GM13977 (cell line): ENCODE measurements at places on chromosomes 1 and 21.

DNA sequence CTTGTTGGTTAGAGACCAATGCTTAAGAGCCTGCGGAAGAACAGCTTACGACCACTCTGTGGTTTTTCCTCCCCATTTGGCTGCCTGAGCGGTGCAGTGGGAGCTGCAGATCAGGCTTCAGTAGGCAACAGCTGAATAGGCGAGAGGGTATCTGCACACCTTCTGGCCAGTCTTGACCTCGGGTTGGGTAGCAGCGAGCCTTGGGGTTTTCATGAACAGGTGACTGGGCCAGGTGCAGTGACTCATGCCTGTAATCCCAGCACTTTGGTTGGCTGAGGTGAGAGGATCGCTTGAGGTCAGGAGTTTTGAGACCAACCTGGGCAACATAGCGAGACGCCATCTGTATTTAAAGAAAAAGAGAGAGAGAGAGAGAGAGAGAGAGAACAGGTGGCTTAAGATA lies 41.0 kb downstream of the NENF start:
- DNase-seq = no peak

DNA sequence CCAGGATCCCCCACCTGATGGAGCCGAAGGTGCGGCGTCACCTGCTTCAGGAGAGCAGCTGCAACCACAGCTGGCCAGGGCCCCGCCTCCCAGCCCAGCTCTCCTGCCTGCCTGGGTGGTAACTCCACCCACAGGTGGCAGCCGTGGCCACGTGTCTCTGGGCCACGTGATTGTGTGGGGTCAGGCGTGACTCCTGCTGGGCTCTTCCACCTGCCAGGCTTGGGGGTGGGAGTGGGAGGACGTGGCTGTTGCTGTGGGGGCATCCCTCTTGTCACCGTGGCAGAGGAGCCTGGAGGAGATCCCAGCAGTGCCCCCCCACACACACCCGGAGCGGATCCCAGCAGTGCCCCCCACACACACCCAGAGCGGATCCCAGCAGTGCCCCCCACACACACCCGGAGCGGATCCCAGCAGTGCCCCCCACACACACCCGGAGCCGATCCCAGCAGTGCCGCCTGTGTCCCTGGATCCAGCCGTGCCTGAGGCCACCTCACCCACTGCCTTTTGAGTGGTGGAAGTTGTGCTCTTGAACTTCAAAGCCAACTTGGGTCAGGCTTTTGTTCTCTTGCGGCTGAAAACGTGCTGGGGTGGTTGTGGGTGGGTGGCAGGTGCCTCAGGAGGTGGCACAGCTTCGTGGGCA lies 32.2 kb downstream of the POFUT2 start:
- DNase-seq = no peak

- no peak for DNase-seq
Observed at GRCh38 chr1:209072481-209072880, 511.0 kb upstream of the CAMK1G start.

- DNase-seq = no peak
Observed at GRCh38 chr21:34342476-34342875, 21.3 kb upstream of the KCNE2 start.

DNA sequence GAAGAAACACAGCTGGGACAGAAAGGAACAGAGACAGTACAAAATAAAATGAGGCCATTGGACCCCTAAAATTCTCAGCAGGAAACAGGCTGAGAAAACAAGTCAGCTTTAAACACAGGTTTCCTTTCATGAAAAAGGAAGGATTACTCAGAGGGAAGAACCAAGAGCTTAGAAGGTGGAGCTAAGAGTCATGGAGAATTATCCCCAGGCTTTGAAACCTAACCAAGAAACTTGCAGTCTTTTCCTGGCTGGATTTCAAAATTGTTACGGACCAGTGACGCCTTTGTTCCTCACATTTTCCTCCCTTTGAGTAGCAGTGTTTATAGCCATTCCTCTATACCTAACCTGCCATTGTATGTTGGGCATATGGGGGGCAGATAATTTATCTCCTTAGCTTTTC lies 8.8 kb downstream of the HMGB4 start:
- DNase-seq = no peak

DNA sequence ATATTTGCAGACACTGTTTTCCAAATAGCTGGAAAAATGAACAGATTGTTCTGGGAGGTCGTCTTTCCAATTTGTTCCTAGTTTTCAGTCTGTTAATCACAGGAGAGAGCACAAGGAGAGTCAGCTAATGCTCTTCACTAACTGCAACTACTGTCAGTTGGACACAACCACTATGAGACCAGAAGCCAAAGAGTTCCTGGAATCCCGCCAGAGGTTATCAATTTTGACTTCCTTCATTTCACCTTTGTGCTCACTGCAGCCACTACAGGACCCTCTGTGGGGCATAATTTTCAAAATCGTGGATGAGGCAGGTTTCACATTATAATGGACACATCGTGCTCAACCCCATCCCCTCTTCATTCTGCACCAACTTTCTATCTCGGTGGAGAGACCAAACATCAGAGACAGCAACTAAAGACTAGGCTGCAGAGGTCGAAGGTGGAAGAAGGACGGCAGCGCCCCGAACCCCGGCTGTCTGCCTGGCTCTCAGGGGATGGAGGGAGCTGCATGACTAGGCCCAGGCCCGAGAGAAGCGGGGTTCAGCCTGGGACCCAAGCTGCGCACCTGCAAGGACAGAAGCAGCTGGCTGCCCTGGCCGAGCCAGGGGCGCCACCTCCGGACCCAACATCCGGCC lies 602 bp downstream of the KIAA0319L start:
- DNase-seq = no peak

DNA sequence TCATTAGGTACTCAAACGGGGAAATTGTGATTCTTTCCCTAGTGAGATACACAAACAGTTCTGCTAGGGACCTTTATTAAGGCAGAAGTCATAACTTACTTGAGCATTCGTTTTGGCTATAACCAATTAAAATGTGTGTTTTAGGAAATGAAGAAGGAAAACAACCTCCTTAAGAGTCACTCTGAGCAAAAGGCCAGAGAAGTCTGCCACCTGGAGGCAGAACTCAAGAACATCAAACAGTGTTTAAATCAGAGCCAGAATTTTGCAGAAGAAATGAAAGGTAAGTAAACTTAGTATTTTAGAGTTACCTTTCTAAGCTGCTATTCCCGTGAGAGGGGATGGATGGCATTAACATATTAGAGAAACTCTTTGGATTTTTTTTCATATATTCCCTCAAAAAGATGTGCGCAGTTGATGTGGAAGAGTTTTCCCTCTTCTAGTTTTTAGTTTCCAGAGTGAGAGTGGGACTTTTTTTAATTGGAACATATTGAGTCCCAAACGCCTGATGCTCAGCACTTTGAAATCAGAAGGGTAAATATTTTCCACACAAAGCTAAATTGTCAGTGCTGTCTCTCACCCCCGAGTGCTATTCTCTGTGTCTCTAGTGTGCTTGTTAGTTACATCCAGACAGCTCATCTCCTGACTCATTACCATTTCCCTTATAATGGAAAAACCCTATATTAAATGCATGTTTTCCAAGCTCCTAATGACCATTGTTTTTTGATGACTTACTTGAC lies 34.9 kb downstream of the CENPF start:
- DNase-seq = peak; percentile 25

DNA sequence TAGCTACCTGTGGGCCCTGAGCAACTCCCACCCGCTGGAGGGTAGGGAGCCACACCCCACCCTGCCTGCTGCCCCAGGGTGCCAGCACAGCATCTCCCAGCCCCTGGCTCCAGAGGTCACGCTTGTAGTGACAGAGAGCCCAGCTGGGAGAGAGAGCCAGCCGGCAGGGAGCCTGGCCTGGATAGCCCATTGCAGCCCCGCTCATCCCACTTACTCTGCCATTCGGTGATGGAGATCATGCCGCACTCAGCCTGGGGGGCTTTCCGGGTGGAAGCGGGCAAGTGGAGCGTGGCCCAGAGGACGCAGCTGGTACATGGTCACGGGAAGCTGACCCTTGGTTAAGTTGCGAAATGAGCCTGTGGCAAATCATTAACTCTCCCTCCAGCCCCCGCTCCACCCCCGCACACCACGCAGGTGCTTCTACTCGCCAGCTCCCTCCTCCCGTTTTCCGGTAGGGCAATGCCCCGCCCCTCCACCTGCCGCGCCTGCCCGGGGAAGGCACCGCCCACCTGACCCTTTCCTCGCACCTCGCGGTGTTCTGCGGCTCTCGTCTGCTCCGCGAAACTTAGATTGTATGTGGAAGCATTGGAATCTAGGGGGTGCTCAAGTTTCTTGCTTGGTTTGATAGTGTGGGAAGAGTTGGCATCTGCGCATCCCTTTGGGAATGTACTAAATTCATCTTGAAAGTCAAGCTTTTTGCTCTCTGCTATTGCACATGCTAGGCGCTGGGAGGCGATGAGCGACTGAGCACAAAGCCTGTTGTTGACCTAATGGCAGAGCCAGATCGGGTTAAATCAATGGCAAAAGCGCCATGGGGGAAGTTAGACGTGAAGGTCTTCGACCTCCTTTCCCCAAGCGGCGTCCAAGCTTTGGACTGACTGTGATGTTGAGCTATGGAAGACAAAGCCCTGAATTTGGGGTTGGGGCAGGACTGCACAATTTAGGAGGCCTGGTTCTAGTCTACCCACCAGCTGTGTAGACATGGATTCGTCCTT lies at the start of gene GOLT1A:
Gene GOLT1A, minus strand, starts transcription at position 321 of the 995 bp plus-strand sequence. Its CDS starts 82 bp downstream, at position 239.
- DNase-seq = peak; percentile 59

DNA sequence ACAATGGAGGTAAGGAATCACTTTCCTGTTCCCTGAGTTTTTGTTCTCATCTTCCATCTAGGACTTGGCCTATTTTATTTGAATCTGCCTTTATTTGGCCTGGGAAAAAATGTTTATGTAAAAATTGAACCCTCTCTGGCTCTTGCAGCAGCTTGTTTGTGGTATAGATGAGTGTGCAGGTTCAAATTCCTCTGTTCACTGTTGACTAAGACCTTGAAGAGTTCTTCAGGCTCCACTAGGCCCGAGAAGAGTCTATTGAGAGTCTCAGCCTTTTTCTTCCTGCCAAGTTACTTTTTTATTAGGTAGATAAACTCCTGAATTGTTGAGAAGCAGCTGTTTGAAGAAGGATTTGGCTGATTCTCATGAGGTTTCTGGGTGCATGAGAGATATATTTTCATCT lies 248.8 kb upstream of the ADGRL2 start:
- no peak for DNase-seq

DNA sequence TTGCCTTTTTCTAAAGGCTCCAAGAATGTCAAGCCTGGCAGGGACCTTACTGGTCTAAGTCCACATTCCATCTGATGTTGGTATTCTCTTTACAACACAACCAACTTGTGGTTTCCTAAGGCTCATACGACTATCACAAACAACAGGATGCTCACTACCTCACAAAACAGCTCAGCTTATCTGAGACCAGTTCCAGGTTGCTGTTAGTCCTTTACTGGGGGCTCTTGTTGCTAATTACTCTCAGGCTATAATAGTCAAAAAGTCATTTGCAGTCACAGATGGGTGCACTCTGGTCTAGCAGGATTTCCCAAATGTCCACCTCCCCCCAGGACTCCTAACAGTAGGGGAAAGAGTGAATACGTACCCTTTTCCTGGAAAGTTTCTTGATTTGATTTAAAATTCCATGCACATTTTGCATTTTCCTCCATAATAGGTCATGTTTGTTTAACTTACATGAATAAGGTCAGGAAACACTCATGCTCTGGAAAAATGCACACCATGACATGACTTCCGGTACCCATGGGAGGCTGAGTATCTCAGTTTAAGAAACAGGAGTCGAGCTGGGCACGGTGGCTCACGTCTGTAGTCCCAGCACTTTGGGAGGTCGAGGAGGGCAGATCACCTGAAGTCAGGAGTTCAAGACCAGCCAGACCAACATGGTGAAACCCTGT lies 16.0 kb downstream of the LCK start:
- peak; percentile 22 for DNase-seq

- no peak for DNase-seq
Observed at GRCh38 chr1:157140063-157140588, 1.9 kb upstream of the ETV3 start.

DNA sequence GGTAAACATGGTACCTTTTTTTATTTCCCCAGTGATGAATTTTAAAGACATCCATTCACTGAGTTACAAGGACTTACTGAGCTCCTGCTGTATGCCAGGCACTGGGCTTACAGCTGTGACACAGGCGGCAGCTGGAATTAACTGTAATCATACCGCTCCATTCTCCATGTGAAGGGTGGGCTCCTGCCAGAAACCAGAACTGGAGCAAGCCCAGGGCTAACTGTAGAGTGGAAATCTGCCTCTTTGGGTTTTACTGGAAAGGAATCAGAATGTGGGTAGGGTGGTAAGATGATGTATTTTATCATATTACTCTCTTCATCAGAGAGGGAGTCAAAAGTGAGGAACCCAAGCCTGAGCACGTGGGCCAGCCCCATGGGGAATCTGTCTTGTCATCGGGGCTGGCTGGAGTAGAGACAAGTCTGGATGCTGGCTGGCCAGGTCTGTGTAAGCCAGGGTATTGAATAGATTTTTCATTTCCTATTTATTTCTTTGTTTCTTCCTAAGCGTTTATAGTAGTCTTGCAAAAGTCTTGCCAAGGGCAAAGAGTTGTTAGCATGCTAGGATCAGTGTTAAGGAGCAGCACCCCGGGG lies 21.5 kb downstream of the FGGY start:
- DNase-seq = no peak

DNA sequence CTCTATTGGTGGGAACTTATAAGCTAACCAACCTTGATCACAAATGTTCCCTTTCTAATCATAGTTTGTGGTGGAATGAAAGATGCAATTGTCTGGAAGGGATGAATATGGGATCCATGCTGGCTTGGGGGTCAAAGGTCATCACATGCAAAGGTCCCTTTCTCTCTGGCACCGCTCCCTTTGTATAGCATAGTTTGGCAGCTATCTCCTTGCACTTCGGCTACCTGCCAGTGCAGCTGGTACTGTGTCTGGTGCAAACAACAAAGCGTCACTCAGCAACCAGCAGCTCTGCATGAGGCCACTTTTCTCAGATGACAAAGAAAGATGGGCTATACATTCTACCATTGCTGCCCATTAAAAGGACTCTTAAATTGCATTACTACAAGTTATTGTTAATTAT lies 188.2 kb upstream of the NFIA start:
- DNase-seq = no peak

DNA sequence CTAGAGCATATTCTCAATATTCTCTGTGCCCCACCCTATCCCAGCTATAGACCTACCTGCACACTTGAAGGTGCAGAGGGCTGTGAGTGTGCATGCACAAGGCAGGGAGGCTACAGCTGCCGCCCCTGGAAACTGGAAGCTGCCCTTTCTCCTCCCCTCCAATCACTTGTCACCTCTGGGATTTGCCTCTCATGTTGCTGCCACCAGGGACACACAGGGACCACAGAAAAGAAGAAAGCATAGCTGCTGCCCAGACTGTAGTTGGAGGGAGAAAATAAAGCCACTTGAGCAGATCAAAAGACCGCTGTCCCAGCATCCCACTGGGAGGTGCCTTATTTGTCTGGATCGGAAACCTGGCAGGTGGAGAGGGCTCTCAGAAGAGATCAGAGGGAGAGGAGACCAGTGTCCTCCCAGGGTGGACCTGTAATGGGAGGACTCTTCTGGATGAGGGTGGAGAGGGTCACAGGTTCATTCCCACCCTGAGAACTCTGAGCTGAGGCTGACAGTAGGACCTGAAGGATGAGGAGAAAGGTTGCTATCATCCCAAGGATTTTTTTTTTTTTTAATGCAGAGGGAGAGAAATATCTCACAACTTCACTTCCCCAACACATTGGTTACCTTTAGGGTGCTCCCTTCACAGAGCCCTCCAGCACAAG lies 7.6 kb upstream of the INPP5B start:
- DNase-seq = no peak

GRCh38 chr1:160830321-160831153 lies 32.1 kb downstream of the CD244 start:
- DNase-seq = peak; percentile 53

- no peak for DNase-seq
Observed at GRCh38 chr21:21673959-21674358, 675.8 kb downstream of the NCAM2 start.
